ENCODE measurements at places on chromosomes 7 and 10. TPM values are rescaled to one million over a fixed set of nuclear protein-coding genes. Genes with fewer than 3 reads are reported as not detected.
A peak's percentile ranks its signal among the peaks of the same experiment; 100 is the strongest.

DNA sequence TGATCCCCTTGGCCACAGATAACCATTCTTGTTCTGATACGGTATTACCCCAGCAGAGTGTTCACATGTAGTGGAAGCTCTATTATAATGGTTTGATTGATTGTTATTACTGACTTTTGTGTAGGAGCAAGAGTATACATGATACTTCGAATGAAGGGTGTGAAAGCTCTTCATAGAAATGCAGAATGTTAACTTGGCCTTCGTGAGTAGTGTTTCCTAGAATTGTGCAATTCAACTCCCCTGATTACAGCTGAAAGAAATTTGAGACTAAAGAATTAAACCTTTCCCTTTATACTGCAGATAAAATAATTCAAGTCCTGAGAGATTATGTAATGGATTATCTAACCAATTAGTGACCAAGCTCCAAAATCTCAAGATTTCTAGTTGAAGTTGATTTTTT, 38.2 kb downstream of the MKLN1 start:
- no peak for DNase-seq
- H3K36me3 ChIP-seq = no peaks in the 10 kb centered on the region
- H3K4me3 ChIP-seq = no peak overlapping the region
- H3K27me3 ChIP-seq = no peaks in the 10 kb centered on the region
- peaks cover 20% of the 10 kb centered on the region for H3K4me1 ChIP-seq

DNA sequence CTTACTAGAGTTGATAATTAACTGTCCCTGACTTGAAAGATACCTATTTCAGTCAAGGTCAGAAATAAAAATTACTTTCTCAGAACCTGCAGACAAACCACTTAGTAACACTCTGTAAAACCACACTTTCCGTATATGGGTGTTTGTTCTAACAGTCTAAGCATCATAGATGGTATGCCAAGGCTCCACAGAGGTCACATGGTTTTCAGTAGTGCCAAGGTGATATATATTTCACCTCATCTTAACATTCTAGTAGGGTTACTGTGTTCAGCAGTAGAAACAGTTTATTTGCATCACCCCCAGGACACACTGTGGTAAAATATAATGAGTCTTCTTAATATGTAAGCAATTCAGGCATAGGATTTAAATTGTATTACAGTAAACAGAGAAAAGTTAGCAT, 61.5 kb downstream of the KCND2 start:
- DNase-seq = no peak
- no peaks in the 10 kb centered on the region for H3K4me1 ChIP-seq
- H3K27me3 ChIP-seq = no peaks in the 10 kb centered on the region
- H3K4me3 ChIP-seq = no peak overlapping the region

- H3K4me1 ChIP-seq = no peaks in the 10 kb centered on the region
- no peaks in the 10 kb centered on the region for H3K36me3 ChIP-seq
- no peaks in the 10 kb centered on the region for H3K27me3 ChIP-seq
- H3K4me3 ChIP-seq = no peak overlapping the region
- no peak overlapping the region for H3K27ac ChIP-seq
Observed at GRCh38 chr10:6601246-6601805, 21.2 kb upstream of the PRKCQ start.

DNA sequence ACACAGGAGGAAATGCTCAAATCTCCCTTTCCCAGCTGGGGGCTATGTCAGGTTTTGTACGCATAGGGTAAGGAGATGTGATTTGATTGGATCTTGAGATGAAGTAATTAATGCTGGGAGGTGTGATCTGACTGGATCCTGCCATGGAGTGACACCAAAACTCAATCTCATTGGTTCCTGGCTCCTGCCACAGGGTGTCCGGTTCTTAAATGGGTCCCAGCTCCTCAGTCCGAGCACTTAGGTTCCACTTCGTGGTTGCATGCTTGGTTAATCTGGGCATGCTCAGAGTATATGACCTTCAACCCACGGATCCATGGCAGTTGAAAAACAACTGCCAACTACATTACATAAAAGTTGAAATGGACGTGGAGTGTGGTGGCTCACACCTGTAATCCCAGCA, 3.1 kb upstream of the ZNF12 start:
- peaks cover 5% of the 10 kb centered on the region for H3K36me3 ChIP-seq
- peaks cover 6% of the 10 kb centered on the region for H3K4me1 ChIP-seq
- no peak for DNase-seq
- no peak overlapping the region for H3K27ac ChIP-seq

DNA sequence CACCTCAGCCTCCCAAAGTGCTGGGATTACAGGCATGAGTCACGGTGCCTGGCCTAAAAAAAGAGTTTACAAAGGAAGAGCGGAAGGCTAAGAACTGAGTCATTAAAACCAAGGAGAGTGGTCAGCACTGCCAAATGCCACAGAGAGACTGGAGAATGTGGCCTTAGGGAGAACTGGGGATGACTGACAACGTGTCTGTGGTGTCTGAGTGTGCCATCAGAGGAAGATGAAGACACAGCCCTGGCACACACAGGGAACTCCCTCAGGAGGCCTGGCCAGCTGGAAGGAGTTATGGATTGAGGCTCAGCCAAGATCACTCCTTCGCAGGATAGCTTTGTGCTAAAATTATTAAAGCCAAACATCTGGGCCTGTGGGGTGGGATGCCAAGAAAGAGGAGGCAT, 3.9 kb upstream of the INA start:
- peak; percentile 75 for DNase-seq
- H3K36me3 ChIP-seq = no peaks in the 10 kb centered on the region
- H3K27ac ChIP-seq = peak overlapping the region; percentile 13
- peaks cover 24% of the 10 kb centered on the region for H3K4me1 ChIP-seq
- H3K27me3 ChIP-seq = no peaks in the 10 kb centered on the region

GRCh38 chr10:3729397-3729976, 55.5 kb downstream of the KLF6 start:
- no peaks in the 10 kb centered on the region for H3K36me3 ChIP-seq
- H3K27me3 ChIP-seq = no peaks in the 10 kb centered on the region
- H3K4me1 ChIP-seq = peaks cover 21% of the 10 kb centered on the region
- DNase-seq = peak; percentile 78

GRCh38 chr7:41612798-41613197, 90.1 kb downstream of the INHBA start:
- no peak for DNase-seq
- H3K27ac ChIP-seq = no peak overlapping the region
- H3K4me3 ChIP-seq = no peak overlapping the region

DNA sequence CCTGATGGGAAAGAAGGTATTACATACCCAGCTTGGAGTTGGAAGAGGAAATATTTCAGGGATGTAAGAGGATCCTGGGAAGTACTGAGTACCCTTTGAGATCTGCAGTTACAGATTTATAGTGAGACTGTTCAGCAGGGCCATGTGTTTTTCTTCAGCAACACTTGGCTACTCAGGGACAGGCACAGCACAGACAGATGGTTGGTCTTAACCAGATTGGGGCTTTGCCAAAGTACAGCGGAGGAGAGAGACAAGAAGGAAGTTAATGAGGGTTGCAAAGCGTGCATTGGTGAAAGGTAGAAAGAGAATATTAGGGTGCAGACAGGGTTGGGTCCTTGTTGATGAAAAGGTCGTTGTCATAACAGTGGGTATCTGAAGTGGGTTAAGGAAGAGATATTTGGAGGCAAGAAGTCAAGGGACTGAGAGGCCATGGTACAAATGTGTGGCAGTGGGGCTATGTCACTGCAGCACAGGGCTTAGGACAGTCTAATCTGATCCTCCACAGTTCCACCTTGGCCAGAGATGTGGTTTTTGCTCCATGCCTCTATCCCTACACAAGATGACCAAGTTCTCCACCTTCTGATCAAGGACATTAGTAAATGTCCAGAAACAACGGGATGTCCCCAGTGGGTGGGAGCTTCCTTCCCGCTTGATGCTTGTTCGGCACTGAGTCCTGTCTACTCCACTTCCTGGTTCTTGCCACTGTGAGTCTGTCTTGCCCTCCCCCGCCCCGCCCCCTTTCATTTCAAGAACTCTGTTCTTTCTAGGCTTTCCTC, 18.9 kb upstream of the DNAJC1 start:
- H3K36me3 ChIP-seq = no peaks in the 10 kb centered on the region
- no peak for DNase-seq
- no peaks in the 10 kb centered on the region for H3K4me1 ChIP-seq
- no peak overlapping the region for H3K27ac ChIP-seq

- no peaks in the 10 kb centered on the region for H3K27me3 ChIP-seq
- no peak for DNase-seq
- no peak overlapping the region for H3K27ac ChIP-seq
Observed at GRCh38 chr7:99034932-99035722, 108.8 kb downstream of the SMURF1 start.

GRCh38 chr10:18104223-18104872, 35.9 kb upstream of the CACNB2 start:
- H3K27ac ChIP-seq = no peak overlapping the region
- H3K27me3 ChIP-seq = no peaks in the 10 kb centered on the region
- no peaks in the 10 kb centered on the region for H3K4me1 ChIP-seq
- H3K36me3 ChIP-seq = no peaks in the 10 kb centered on the region
- no peak overlapping the region for H3K4me3 ChIP-seq

The TFPI2 gene
- 86.1 TPM for total RNA-seq

The CTBP2 gene
- 60.5 TPM for total RNA-seq

The C7orf33 gene
- not detected for total RNA-seq

The SRRT gene
- total RNA-seq = 144 TPM

The PIK3CG gene
- total RNA-seq = not detected

The ANKRD61 gene
- not detected for total RNA-seq

The DLD gene
- 157 TPM for total RNA-seq

The SNX10 gene
- total RNA-seq = 9.8 TPM

The SLC13A1 gene
- total RNA-seq = not detected

The GARS1 gene
- 274 TPM for total RNA-seq

The SEPHS1 gene
- total RNA-seq = 63.0 TPM

The MYH16 gene
- total RNA-seq = 11.7 TPM
